ENCODE measurements at places on chromosomes 16 and 17. TPM values are rescaled to one million over a fixed set of nuclear protein-coding genes. Genes with fewer than 3 reads are reported as not detected.

DNA sequence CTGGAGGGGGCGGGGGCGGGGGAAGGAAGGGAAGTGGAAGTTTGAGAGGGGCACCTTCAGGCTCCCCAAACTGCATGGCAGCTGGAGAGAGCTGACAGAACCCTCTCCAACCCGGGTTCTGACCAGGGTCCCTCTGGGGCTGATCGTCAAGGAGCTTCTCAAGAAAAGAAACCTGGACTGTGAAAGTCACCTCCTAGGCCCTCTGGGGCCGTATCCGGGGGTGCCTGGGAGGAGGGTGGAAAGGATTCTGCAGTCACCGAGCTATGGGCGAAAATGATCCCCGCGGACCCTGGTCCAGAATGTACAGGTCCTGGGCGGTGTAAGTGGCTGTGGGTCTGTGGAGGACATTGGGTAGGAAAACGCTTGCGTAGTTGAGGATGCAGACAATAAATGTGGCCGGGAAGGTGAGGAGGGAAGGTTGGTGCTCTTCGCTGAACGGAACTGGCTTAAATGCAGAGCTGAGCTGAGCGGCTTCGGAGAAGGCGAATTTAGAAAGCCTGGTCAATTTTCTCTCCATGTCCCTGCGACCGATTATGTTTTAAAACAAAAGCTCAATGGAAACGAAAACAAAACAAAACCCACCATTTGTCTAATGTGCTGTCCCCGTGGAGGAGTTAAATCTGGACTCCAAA lies 3.6 kb upstream of the LHX1 start:
- no peak for DNase-seq

Gene CYGB
- total RNA-seq, result 2.0 TPM

Gene SRL
- not detected for total RNA-seq

GRCh38 chr17:76582660-76583059 lies 3.0 kb downstream of the ST6GALNAC2 start:
- DNase-seq, result no peak

Gene HEATR9
- total RNA-seq, result not detected
